Activated naive CD4-positive, alpha-beta T cell treated with anti-CD3 and anti-CD28 coated beads for 36 hours (primary cell): ENCODE measurements at places on chromosomes 1 and 21. TPM values are rescaled to one million over a fixed set of nuclear protein-coding genes. Genes with fewer than 3 reads are reported as not detected.

The MXRA8 gene
- 0.57 TPM for total RNA-seq

The LHX4 gene
- total RNA-seq: not detected

The LCE6A gene
- not detected for total RNA-seq

The MIER1 gene
- total RNA-seq: 58.3 TPM

The LCE1B gene
- total RNA-seq: not detected

The ZNF326 gene
- total RNA-seq: 17.4 TPM

The GNG4 gene
- not detected for total RNA-seq

The RBP7 gene
- not detected for total RNA-seq

The RIPK4 gene
- 0.49 TPM for total RNA-seq

The LAX1 gene
- total RNA-seq: 11.2 TPM

- no peak for DNase-seq
Measured at GRCh38 chr1:46485564-46486431, 3.8 kb upstream of the DMBX1 start.

GRCh38 chr21:44454058-44454457 is 1.3 kb upstream of the LRRC3 start:
- DNase-seq: no peak

GRCh38 chr1:187549540-187549939 is 720.8 kb downstream of the PLA2G4A start:
- DNase-seq: no peak

GRCh38 chr1:172172352-172172831 is 248.1 kb upstream of the C1orf105 start:
- DNase-seq: no peak

DNA sequence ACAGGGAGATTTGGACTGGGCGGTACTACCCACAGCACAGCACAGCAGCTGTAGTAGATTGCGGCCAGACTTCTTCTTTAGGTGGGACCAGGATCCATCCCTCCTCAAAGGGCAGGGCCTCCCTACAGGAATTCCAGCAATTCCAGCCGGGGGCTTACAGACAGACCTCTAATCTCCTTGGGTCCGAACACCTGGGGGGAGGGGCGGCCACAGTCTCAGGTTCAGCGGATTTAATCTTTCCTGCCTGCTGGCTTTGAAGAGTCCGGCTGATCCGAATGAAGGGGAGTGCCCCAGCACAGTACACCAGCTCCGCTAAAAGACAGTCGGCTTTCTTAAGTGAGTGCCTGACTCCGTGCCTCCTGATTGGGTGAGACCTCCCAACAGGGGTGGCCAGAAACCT is 1708.5 kb downstream of the BRINP3 start:
- DNase-seq: no peak

DNA sequence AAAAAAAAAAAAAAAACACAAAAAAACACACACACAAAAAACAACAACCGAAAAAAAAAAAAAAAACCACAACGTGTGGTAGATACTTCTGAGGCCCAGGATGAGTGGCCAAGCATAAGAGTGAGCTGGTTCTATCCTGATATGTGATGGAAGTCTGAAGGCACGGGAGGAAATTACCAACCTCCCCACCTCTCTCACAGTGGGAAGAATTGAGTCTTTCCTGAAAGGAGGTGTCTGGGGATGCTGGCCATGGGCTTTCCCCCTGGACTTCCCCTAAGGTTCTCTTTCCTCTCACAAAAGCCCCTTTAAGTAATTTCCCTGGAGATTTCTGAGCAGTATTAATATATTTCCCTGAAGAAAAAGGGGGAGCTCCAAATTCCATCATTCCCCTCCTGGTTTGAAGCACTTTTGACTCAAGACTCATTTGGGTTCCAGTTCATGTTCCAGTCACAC is 5.2 kb downstream of the TMCC2 start:
- peak; percentile 62 for DNase-seq

GRCh38 chr1:243892456-243892855 is 42.4 kb upstream of the AKT3 start:
- DNase-seq: no peak

- DNase-seq: peak; percentile 64
Measured at GRCh38 chr21:17784604-17785402, 34.4 kb downstream of the C21orf91 start.

DNA sequence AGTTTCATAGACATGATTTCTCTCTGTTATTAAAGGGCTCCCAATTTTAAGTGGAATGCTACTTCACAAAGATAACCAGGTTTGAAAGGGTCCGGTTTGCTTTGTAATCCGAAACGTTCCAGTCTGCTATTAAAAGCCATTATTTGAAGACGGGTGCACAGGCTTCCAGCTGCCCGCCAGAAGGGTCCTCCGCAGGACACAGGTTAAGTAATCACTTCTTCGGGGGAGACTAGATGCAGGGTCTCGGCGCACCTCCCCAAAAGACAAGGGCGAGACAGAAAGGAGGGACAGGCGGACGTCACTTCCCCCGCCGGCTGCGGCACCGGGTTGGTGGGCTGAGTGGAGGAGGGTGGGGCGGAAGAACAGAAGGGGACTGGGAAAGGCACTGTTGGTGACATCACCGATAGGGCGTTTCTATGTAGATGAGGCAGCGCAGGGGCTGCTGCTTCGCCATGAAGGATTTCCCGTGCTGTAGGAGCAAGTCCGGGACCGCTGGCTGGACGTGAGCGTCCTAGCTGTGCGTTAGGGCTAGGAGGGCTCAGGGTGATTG is 8.9 kb downstream of the RNU1-2 start:
- DNase-seq: peak; percentile 100

DNA sequence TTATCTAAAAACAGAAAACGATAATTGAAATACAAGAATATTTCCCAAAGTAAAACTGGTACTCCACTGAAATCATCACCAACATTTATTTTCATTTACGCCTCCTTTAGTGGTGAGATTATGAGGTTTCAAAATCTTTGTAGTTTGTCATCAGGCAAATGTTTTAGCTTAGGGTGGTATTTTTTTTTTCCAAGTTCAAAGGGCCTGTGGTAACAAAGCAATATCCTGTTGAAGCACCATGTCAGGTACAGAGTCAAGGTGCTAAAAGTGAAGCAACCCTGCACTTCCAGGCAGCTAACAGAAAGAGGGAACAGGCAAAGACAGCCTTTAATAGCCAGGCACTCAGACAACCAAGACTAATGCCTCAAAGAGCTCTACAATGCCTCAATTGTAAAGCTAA is 89.2 kb downstream of the JAK1 start:
- peak; percentile 68 for DNase-seq

GRCh38 chr1:30733493-30733892 is 10.1 kb upstream of the MATN1 start:
- DNase-seq: no peak
